ENCODE measurements at places on chromosomes 11 and 22.
A peak's percentile ranks its signal among the peaks of the same experiment; 100 is the strongest.

DNA sequence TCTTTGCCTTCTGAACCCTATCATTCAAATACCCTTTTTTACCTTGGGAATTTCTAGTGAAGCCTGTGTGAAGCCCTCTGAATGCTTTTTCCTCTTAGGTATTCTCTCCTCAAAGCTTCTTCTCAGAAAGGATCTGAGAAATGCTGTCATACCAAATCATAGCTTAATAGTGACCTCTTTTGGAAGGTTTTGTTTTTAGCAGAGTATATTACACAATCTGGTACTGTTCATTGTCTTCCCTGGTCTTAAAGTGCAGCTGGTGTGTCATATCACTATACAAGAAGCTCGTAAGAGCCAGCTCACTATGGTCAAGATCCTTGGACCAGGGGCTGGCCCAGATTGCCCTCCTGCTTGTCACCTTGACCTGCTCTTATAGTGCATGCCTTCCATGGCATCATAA lies 204.4 kb upstream of the ANO5 start:
- no peak for DNase-seq

GRCh38 chr11:22441831-22442230 lies 103.7 kb downstream of the SLC17A6 start:
- DNase-seq = no peak

- no peak for DNase-seq
These were observed 16.7 kb upstream of the TMPRSS4 start for GRCh38 chr11:118060081-118060661.

DNA sequence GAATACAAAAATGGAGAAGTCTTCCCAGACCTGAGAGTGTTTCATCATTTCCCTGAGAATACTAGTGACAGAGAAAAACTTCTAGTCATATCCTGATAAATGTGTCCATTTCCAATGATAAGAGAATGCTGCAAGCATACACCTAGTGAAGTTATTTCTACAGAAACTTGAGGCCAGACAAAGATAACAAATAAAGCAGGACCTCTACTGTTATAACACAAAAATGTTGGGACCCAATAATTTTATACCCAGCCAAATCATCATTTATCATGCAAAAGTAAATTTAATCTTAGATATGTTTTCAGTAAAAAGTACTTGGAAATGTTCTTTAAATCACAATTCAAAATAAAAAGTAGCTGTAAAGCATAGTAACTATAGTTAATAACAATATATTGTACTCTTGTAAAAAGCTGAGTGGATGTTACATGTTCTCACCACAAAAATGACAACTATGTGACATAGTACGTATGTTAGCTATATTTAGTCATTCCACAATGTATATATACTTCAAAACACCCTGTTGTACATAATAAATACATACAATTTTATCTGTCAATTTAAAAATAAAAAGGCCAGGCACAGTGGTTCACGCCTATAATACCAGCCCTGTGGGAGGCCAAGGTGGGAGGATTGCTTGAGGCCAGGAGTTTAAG lies 12.6 kb downstream of the RRAS2 start:
- DNase-seq = no peak

DNA sequence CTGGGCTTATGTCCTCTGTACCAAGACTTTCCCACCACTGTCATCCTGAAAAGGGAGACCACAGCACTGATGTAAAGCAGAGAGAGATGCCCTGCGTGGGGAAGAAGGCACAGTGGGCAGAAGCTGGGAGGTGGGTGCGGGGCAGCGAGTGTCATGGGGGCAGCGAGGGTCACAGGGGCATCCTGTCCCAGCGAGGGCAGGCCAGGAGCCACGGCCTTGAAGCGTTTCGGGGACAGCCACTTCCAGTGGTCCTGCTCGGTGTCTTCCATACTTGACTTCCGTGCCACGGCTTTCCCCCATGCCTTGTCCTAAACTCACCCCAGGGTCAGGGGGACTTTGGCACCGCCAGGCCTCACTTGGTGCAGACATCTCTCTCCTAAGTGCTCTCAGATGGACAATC lies 1121.3 kb downstream of the TBC1D22A start:
- DNase-seq = no peak

DNA sequence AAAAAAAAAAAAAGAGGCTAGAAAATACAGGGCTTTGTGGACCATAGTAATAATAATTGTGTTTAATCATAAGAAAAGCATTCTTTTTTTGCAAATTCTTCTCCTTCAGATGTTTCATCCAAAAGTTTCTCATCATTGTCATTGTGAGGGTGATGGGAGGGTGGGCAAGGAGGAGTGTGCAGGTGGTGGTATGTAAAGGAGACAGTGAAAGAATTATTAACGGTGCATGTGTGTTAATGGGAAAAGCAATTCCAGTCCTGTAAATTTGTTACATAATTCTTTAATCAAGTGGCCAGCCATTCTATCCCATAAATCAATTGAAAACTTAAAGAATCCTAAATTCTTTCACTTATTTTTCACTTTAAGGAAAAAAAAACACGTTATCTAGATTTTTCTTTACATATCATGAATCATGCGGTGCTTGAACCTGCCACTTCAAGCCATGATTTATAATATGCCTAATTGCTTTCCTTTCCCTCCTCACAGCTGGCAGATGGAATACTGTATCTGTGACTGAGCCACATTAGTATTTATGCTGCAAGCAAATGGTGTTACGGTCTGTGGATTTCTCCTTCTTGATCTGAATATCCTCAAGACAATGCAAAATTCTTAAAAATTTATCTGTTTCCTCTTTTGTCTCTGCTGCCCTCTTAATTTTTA lies 318.5 kb downstream of the JRKL start:
- DNase-seq = no peak

DNA sequence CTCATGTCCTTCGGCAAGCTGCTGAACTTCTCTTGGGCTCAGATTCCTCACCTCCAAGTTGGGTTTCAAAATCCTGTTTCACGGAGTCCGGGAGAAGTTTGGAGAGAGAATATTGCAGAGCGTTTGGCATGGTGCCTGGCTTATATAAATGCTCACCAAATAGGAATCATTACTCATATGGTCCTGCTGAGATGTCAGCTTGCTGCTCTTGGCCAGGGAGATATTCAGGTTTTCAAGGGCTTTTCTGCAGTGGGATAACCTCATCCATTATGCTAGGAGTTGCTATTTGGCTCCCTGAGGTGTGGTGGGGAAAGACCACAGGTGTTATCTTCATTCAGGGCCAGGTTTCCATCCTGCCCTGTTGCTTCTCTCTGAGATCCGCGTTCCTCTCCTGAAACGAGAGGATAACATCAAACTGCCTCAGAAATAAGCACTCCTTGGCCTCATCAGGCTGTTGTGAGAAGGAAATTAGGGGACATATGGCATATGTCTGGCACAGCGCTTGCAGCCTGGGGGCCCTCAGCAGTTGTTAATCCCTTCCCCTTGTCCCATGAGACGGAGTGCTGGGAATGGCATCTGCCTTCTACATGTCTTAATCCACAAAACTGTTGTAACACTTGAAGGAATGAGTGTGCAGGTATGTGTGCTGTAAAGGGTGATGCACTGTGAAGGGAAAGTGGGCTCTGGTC lies 29.9 kb upstream of the ACER3 start:
- peak; percentile 58 for DNase-seq

DNA sequence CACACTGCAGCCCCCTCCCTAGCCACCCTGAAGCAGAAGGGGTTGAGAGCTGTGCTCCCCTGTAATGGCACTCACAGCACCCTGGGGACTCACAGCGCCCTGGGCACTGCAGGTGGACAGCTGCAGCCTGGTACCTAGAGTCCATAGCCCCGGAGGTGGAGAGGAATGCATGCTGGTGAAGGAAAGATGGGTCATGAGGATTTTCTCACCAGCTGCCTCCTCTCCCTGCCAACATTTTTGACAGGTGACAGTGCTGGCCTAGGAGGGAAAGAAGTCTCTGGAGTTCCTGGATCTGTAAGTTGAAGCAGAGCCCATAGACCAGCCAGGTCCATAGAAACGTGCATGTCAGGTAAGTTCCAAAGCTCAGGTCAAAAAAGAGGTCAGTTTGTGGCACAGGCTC lies 330.5 kb downstream of the TENM4 start:
- no peak for DNase-seq

GRCh38 chr11:95791709-95792033 lies 1.4 kb downstream of the CEP57 start:
- no peak for DNase-seq

DNA sequence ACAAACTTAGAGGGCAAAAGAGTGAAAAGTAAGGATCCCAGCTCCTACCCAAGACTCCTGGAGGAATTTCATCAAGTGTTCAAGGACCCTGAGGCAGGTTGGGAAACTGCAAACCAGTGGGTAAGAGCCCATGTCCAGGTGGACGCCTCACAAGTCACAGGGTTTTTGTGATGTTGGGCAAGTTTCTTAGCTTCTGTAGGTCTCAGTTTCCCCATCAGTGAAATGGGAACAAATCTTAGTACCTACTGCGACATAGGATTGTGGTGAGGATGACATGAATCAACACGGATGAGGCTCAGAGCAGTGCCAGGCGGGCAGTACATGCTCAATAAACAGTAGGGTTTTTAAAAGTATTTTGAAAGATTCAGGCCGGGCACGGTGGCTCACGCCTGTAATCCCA lies 17.3 kb upstream of the CDC42EP1 start:
- no peak for DNase-seq

- DNase-seq = peak; percentile 58
These were observed 29.2 kb upstream of the PDE2A start for GRCh38 chr11:72703267-72704008.

DNA sequence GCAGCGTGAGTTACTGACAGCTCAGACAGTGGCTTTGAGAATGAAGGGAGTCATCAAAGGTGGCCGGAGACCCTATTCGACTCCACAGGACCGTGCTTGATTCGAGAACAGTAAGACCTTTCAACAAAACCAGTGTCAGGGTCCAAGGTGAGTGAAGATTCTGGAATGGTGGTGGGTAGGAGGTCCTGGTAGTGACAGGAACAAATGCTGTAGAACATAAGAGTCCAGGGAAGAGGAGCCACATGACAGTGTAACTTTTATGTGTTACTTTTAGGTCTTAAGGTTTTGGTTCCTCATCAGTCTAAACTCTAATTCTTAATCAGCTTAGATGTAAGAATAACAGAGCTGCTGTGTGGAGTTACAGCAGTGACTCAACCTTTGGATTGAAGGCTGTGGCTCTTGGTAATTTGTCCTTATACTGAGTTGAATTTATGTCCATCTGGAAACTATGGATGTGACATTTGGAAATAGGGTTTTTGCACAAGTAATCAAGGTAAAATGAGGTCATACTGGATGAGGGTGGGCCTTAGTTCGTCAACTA lies 1.8 kb downstream of the TBC1D22A start:
- no peak for DNase-seq

GRCh38 chr11:46237248-46238077 lies 40.0 kb upstream of the CREB3L1 start:
- DNase-seq = peak; percentile 90

- DNase-seq = no peak
These were observed 27.8 kb downstream of the CEP295 start for GRCh38 chr11:93689240-93689639.

- no peak for DNase-seq
These were observed 14.5 kb downstream of the PCSK7 start for GRCh38 chr11:117217141-117218084.

DNA sequence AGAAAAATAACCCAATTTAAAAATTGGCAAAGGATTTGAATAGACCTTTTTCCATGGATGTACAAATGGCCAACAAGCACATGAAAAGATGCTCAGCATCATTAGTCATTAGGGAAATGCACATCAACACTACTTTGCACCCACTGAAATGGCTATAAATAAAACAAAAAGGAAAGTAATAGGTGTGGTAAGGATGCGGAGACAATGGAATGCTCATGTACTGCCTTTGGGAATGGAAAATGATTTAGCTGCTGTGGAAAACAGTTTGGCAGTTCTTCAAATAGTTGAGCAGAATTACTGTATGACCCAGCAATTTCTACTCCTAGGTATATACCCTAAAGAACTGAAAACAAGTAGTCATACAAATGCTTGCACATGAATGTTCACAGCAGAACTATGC lies 37.4 kb downstream of the LARGE2 start:
- peak; percentile 25 for DNase-seq

GRCh38 chr22:50174382-50175190 lies 4.1 kb downstream of the PANX2 start:
- no peak for DNase-seq

DNA sequence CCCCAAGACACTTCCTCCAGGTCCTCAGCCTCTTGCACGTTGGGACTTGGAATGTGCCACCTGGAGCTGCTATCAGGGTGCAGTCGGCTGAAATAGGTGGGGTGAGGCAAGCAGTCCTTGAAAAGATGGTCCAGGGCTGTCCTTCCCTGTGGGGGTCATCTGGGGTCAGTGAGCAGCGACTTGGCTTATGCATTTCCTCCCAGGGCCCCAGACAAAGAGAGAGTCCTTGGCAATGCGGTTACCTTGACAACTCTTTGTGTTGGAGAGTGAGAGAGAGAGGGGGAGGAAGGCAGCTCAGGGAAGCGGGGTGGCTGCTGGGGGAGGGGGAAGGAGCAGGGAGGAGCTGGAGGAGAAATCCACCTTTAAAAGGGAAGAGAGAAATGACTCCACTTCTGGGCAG lies 93.8 kb downstream of the MIAT start:
- peak; percentile 22 for DNase-seq

- peak; percentile 77 for DNase-seq
These were observed 2.8 kb downstream of the PDXP start for GRCh38 chr22:37661160-37661924.

- DNase-seq = peak; percentile 86
These were observed 67.2 kb downstream of the C11orf91 start for GRCh38 chr11:33633251-33634003.

DNA sequence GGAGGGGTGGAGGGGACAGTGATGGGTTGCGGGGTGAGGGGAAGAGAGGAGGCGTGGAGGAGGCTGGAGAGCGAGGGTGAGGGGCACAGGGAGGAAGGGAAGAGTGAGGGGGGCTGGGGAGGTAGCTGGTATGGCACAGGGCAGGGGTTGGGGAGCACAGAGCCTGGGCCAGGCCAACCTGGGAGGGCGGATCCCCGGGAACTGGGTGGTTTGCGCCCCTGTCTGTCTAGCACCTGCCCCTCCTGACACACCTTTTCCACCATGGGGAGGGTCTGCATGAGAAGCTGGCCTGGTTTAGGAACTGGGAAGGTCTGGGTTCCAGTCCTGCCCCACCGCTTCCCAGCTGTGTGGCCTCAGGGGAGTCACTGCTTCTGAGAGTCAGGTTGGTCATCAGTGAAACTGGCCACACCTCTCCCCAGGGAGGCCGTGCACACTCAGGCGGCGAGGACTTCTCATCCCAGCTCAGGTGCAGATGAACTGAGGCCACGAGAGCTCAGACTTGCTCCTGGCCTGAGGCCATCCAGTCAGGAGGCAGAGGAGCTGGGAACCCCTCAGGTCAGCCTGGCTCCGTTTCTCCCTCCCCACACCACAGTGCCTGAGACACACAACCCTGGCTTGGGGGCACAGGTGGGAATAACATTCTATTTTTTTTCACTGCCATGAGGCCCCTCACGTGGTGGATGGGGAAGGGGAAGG lies 95.6 kb downstream of the PHF21B start:
- DNase-seq = no peak

GRCh38 chr11:119152604-119153003 lies 3.8 kb downstream of the ABCG4 start:
- no peak for DNase-seq

GRCh38 chr11:41246399-41246745 lies 213.1 kb downstream of the LRRC4C start:
- no peak for DNase-seq
